ENCODE measurements at places on chromosomes 12 and 14. TPM values are rescaled to one million over a fixed set of nuclear protein-coding genes. Genes with fewer than 3 reads are reported as not detected.

Gene GUCY2C
- not detected for total RNA-seq

Gene NGB
- total RNA-seq, result not detected

Gene ASCL1
- not detected for total RNA-seq

Gene KRT1
- not detected for total RNA-seq

Gene INHBE
- not detected for total RNA-seq

Gene KRT75
- total RNA-seq, result not detected

Gene KNTC1
- total RNA-seq, result 92.2 TPM

Gene INHBC
- not detected for total RNA-seq

Gene GPRC5A
- 0.23 TPM for total RNA-seq
